ENCODE measurements at places on chromosomes 7 and 10.

DNA sequence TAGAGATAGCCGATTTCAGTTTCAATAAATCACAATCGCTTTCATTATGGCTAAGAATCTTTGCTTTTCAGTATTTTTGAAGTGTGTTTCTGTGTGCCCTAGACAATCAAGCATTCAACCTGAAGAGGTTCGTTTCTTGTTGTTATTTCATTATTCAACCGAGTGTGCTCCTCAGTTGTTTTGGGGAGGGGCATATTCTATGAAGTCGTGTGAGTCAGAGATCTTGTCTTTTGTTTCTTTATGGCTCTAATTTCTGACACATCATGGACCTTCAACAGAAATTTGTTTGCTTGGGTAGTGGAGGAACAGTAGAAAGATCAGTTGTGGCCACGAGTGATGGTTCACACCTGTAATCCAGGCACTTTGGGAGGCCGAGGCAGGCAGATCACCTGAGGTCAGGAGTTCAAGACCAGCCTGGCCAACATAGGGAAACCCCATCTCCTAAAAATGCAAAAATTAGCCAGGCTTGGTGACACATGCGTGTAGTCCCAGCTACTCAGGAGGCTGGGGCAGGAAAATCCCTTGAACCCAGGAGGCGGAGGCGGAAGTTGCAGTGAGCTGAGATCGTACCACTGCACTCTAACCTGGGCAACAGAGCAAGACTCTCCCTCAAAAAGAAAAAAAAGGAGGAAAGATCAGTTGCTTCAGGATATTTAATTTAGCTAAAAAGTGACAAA, 38.3 kb downstream of the C1QL3 start:
- DNase-seq, result no peak

DNA sequence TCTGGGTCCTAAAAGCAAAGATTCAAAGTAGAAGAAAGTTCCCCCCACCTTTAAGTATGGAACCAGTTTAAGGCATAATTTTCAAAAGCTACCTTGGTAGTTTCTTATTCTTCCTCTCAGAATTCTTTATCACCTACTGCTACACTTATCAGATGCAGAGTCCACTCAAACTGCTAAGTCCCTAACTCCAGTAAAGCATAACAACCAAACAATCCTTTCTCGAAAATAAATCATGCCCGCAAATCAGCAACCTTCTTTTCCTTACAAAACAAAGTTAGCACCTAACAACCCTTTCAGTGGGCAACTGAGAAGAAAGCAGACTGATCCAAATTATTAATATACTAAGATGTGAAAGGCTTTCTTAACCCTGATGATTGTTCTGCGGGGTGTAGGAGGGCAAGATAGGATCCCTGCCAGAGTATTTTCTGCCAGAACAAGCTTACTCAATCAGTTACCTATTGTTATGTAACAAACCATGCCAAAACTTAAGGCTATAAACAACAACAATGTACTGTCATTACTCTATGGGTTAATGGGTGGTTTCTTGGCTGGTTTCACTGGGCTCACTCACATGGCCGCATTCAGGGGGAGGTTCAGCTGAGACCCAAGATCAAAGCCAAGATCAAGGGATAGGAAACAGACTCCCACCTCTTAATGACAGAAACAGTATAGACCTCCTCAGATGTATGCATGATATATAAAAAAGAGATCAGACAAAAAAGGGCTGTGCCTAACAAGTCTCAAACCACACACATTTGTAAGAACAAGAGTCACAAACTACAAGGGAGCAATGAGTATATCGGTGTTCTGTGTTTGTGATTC, 42.0 kb downstream of the CCDC6 start:
- DNase-seq, result no peak

GRCh38 chr7:150754951-150755350, 17.7 kb downstream of the GIMAP5 start:
- no peak for DNase-seq

- no peak for DNase-seq
These were observed 6.7 kb upstream of the ZNF33B start for GRCh38 chr10:42645103-42645502.

GRCh38 chr7:137036768-137037167, 168.3 kb downstream of the CHRM2 start:
- DNase-seq, result no peak

DNA sequence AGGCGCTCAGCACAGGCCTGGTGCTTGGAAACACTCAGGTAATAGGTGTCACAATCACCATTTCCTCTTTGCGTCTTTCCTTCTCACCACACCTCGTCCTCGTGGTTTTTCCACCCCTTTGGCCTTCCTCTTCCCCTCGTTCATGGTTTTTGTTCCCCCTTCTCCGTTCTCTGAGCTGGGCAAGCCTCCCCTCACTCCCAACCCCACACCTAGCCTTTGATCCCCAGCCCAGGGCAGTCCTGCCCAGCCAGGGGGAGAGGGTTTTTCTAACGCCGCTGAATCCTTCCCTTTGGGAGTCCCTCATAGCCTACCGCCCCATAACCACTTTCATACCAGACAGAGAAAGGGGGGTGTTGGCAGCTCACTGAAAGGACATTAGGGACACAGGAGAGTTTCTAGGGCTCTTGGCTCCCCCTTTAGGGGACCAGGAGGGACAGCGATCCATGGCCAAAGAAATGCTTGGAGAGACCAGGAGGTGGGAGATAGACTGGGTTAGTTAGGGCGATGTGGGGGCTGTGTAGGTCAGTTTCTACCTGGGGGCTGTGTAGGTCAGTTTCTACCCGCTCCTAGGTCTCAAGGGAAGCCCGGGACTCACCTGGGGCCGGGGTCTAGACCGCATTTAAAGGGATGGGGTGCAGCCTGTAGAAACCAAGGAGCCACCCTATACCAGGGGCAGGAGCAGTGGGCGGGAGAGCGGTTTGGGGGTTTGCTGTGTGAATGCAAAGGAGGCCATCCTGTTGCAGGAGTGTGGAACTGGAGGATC, 1.4 kb downstream of the EPHB4 start:
- no peak for DNase-seq

DNA sequence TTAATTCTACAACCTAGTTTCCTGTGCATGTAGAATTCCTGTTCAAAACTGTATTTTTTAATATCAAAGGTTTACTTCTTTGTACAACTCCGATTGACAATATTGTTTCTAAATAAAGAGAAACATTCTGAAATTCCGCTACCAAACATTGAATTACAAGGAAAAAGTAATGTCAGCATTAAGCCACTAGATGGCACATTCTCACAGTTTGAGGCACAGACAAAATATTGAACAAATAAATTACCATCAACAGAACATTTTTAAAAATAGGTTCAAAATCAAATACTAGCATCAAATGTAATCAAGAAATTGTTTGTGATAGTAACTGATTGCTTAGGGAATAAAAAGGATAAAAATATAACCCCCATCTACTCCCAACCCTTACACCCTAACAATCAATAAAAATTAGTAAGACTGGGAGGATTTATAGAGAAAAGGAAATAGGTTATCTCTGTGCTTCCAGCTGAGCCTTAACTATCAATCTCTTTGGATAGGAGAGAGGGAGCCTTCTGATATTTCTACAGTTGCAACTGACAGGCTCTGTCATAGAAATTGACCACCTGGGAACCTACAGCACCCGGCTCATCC, 86.6 kb upstream of the C7orf33 start:
- no peak for DNase-seq

GRCh38 chr10:16656895-16657294, 135.2 kb upstream of the C1QL3 start:
- DNase-seq, result no peak

- DNase-seq, result no peak
These were observed 333.5 kb upstream of the NUPR2 start for GRCh38 chr7:56449762-56450161.

GRCh38 chr7:78164459-78164858, 365.9 kb downstream of the PHTF2 start:
- DNase-seq, result no peak

DNA sequence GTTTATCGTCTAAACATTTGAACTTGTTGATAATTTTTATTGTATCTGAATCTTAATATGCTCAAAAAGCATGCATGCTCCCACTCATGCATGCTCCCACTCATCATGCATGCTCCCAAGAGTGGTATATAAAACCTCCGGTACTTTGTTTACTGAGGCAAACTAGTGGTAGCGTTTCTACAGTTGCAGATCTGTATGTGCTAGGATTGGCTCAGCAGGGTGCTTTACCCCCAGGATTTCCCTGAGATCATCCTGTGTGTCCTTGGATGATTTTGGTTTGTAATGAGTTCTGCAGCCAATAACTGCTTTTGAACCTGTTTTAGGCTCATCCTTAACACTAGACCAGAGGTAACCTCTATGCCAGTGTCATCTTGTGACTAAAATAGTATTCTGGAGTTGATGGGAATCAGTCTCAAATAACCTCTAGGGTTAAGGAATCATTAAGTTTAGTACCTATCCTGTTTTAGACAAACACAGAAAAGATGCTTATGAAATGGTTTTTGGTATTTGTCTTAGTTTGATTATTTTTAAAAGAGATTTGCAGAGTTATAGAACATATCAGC, 40.4 kb downstream of the PHTF2 start:
- no peak for DNase-seq

DNA sequence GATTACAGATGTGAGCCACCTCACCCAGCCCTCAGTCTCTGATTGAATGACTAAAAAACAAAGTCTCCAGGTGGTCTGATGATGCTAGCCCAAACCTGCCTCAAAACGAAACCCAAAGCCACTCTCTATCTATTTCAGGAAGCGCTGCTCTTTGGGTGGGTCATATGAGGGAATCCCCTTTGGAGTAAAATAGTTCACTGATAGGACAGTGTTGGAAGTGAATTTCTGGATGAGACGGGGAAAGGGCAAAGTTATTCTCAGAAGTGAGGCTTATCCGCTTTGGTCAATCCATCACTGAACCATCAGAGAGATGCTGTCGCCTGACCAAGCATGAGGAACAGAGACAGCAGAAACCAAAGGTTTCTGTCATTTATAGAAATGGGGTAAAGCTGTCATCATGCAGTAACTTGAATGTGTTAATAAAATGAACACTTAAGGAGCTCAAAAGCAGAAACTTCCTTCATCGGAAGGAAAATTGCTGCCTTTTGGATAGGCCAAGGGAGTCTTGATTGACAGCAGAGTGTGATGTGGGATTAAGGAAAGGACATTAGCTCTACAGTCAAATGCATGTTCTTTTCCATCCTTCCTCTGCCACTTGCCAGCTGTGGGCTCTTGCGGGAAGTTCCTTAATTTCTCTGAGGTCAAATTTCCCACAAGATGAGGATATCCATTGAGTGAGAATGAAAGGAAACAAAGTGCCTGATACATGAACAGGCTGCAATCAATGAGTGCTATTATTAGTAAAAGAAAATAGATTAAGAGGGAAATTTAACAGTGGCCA, 64.9 kb upstream of the C1QL3 start:
- DNase-seq, result no peak

- DNase-seq, result no peak
These were observed 194.8 kb downstream of the RNLS start for GRCh38 chr10:88388324-88388723.

DNA sequence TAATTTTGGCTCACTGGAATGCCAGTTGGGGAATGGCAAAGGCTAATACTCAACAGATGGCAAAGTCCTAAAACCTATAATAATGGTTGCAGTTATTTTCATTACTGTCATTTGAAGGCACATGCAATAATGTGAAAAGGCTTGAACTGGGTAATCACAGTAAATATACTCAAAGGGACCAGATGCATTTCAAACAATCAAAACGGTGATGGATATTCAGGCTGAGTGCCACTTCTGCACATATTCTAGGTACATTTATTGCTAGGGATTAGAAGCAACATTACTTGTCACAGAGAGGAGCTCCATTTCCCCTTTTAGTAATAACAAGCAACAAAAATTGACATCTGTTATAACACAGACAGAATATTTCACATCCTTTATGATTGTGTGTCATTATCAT, 171.8 kb downstream of the NXPH1 start:
- DNase-seq, result no peak

- no peak for DNase-seq
These were observed 5.8 kb downstream of the DKK1 start for GRCh38 chr10:52319926-52320325.

DNA sequence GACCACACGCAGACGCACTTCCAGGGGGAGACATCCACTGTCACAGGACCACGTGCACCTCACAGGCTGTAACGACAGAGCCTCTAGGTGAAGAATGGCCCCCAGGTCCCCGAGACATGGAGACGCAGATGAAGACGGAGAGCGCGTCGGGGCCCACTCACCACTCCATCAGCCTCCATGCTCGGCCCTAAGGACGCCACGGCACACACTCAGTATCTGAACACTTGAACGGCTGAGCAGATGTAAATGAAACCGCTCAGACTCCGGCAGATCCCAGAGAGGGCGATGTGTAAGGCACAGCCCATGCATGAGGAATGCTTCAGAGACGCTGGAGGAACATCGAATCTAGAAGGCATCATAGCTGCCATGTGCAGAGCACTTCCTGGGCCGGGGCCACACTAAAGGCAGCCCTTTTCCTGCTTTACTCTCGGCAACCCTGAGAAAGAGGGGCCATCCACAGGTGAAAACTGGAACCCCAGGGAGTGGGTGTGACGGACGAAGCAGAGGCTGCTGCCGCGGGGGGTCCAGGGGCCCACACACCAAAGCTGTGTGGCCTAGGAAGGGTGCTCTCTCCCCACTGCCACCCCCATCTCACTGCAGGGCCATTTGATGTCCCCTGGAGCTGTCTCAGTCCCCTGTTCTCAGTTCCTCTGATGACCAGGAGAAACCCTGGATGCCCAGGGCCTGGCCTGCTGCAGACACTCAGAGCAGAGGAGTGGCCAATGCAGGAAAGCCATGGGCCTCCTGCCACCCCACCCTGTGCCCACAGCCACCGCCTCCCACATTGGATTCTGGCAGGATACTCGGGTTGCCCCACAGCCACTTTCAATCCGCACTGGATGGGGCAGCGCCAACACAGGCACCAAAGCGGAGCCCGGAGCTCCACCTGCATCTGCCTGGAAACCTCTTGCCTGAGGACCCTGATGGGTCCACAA, 253.8 kb downstream of the MAD1L1 start:
- DNase-seq, result no peak

DNA sequence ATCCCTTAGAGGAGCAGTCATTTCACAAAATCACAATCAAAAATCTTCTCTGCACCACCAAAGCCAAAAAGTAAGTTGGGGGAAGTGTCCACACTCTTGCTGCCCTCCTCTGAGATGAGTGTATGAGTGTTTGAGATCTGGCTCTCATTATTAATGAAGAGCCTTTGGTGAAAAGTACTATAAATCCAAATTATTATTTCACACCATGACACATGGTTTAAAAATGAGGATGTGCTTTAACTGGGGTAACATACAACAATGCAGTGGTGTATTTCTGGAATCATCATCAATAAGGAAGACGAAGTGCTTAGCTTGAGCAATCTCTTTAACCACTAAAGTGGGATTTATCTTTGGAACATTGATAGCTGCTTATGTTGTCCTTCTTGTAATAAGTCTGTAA, 114.2 kb upstream of the ADAM12 start:
- no peak for DNase-seq
